PC-3 (cell line): ENCODE measurements at places on chromosomes 1 and 21. TPM values are rescaled to one million over a fixed set of nuclear protein-coding genes. Genes with fewer than 3 reads are reported as not detected.

KIF14 gene
- total RNA-seq = 23.6 and 23.7 TPM in 2 replicates

SPATA21 gene
- not detected in 2 replicates for total RNA-seq

CHI3L2 gene
- total RNA-seq = 0.55 TPM in 1 of 2 replicates, not detected in the other

F13B gene
- total RNA-seq = not detected in 2 replicates

LYPD8 gene
- not detected in 2 replicates for total RNA-seq

ADAMTS4 gene
- total RNA-seq = 0.52 TPM in 1 of 2 replicates, not detected in the other

SLAMF7 gene
- 0.15 and 0.46 TPM in 2 replicates for total RNA-seq

FCRL5 gene
- total RNA-seq = not detected in 2 replicates

SPATA17 gene
- total RNA-seq = 3.3 and 3.8 TPM in 2 replicates

SOX13 gene
- 81.9 and 93.1 TPM in 2 replicates for total RNA-seq

CA6 gene
- 0.18 TPM in 1 of 2 replicates, not detected in the other for total RNA-seq

CLDN17 gene
- total RNA-seq = not detected in 2 replicates

C1QA gene
- total RNA-seq = not detected in 2 replicates

KCNH1 gene
- total RNA-seq = not detected in 2 replicates

TSTD1 gene
- total RNA-seq = 10.2 and 16.5 TPM in 2 replicates

NEK2 gene
- total RNA-seq = 42.7 and 47.5 TPM in 2 replicates

HES4 gene
- total RNA-seq = 233 and 379 TPM in 2 replicates

RGSL1 gene
- total RNA-seq = not detected in 2 replicates

PDC gene
- not detected in 2 replicates for total RNA-seq

KIF17 gene
- 0.33 and 2.8 TPM in 2 replicates for total RNA-seq

CLCA4 gene
- total RNA-seq = not detected in 2 replicates

IGFN1 gene
- total RNA-seq = 0.04 and 0.63 TPM in 2 replicates

TCHHL1 gene
- total RNA-seq = not detected in 2 replicates

NTNG1 gene
- total RNA-seq = 6.7 and 6.8 TPM in 2 replicates

CHI3L1 gene
- total RNA-seq = not detected in 2 replicates

APCS gene
- not detected in 2 replicates for total RNA-seq

SLAMF8 gene
- not detected in 2 replicates for total RNA-seq

PGBD2 gene
- 6.5 and 9.2 TPM in 2 replicates for total RNA-seq

FRRS1 gene
- 14.5 and 16.3 TPM in 2 replicates for total RNA-seq

PKLR gene
- not detected in 2 replicates for total RNA-seq

FCRL4 gene
- not detected in 2 replicates for total RNA-seq

GBP2 gene
- 1.6 and 2.1 TPM in 2 replicates for total RNA-seq

TNFRSF4 gene
- total RNA-seq = 0.11 and 0.17 TPM in 2 replicates

MCL1 gene
- 285 and 376 TPM in 2 replicates for total RNA-seq

COL8A2 gene
- 0.26 and 0.58 TPM in 2 replicates for total RNA-seq

CFAP45 gene
- 1.6 and 4.8 TPM in 2 replicates for total RNA-seq

C4BPA gene
- not detected in 2 replicates for total RNA-seq

TFF2 gene
- total RNA-seq = 21.1 and 22.9 TPM in 2 replicates

CHAF1B gene
- 18.5 and 19.0 TPM in 2 replicates for total RNA-seq

MANEAL gene
- 47.6 and 54.1 TPM in 2 replicates for total RNA-seq

VANGL2 gene
- 0.06 and 0.44 TPM in 2 replicates for total RNA-seq

RNF2 gene
- total RNA-seq = 9.8 and 13.6 TPM in 2 replicates

NPHS2 gene
- not detected in 2 replicates for total RNA-seq

LAX1 gene
- total RNA-seq = not detected in 2 replicates

PDE4DIP gene
- total RNA-seq = 20.1 and 28.9 TPM in 2 replicates

BNIPL gene
- total RNA-seq = 0.51 and 2.4 TPM in 2 replicates

SEMA6C gene
- 2.0 and 2.8 TPM in 2 replicates for total RNA-seq

ZMYND12 gene
- not detected in 2 replicates for total RNA-seq

TP73 gene
- total RNA-seq = 2.5 and 2.6 TPM in 2 replicates

HOOK1 gene
- total RNA-seq = 5.0 TPM in 2 replicates

MSH4 gene
- 0.17 TPM in 1 of 2 replicates, not detected in the other for total RNA-seq

PAFAH2 gene
- total RNA-seq = 7.4 and 9.0 TPM in 2 replicates

BATF3 gene
- total RNA-seq = 4.3 and 5.5 TPM in 2 replicates

ORC1 gene
- total RNA-seq = 23.7 and 28.9 TPM in 2 replicates

SPATA46 gene
- total RNA-seq = not detected in 2 replicates

OR14K1 gene
- not detected in 2 replicates for total RNA-seq
